ENCODE measurements at places on chromosomes 7 and 10.

DNA sequence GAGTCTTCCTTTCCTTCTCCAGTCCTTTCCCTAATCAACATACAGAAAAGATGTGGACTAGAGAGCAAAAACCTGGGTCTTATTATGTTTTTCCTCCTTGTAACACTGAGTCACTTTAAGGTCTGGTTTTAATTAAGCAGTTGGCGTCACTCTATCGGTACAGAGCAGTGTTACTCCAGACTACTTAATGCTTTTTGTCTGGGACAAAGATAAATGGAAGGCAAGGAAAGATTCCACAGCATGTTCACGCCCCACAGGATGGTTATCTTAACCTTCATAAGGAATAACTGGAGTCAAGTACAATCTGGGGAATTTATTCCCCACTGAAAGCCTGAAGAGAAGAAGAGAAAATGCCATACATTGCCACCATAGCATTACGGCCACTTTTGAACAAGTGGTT is 145.7 kb downstream of the ELAPOR2 start:
- no peaks in the 10 kb centered on the region for H3K4me1 ChIP-seq
- no peak overlapping the region for H3K4me3 ChIP-seq
- no peaks in the 10 kb centered on the region for H3K36me3 ChIP-seq
- no peak for DNase-seq

GRCh38 chr10:121481180-121481579 is 117.1 kb downstream of the FGFR2 start:
- no peaks in the 10 kb centered on the region for H3K36me3 ChIP-seq
- no peaks in the 10 kb centered on the region for H3K4me1 ChIP-seq
- H3K4me3 ChIP-seq = no peak overlapping the region
- H3K27ac ChIP-seq = no peak overlapping the region
- no peak for DNase-seq

GRCh38 chr10:13627459-13628310 is 40.9 kb downstream of the PRPF18 start:
- H3K27me3 ChIP-seq = no peaks in the 10 kb centered on the region
- no peak for DNase-seq
- no peak overlapping the region for H3K4me3 ChIP-seq
- no peaks in the 10 kb centered on the region for H3K4me1 ChIP-seq
- no peaks in the 10 kb centered on the region for H3K36me3 ChIP-seq

GRCh38 chr7:127751490-127752448 is 99.8 kb downstream of the SND1 start:
- H3K4me1 ChIP-seq = peaks cover 38% of the 10 kb centered on the region
- no peaks in the 10 kb centered on the region for H3K36me3 ChIP-seq
- no peak overlapping the region for H3K4me3 ChIP-seq
- peak; percentile 7 for DNase-seq

DNA sequence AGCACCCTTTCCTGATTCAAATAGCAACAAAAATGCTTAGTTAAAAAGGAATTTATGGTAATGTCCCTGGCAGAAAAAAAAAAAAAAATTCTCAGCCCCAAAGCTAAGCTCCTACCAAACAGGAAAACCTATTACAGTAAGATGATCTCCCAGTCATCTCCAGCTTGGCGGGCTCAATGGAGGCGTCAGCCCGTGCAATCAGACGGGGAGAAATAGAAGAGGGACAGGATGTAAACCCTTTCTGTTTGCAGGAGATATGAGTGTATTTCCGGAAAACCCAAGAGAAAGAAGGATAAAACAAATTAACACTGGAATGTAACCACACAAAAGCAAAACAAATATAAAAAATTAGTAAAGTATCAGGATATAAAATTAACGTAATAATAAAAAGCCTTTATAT is 242.8 kb downstream of the TCERG1L start:
- no peaks in the 10 kb centered on the region for H3K36me3 ChIP-seq
- DNase-seq = no peak
- no peaks in the 10 kb centered on the region for H3K4me1 ChIP-seq
- H3K27ac ChIP-seq = no peak overlapping the region

- peaks cover 44% of the 10 kb centered on the region for H3K4me1 ChIP-seq
- no peak for DNase-seq
- H3K27me3 ChIP-seq = no peaks in the 10 kb centered on the region
These were observed 76.8 kb downstream of the CTBP2 start for GRCh38 chr10:125083576-125083920.

DNA sequence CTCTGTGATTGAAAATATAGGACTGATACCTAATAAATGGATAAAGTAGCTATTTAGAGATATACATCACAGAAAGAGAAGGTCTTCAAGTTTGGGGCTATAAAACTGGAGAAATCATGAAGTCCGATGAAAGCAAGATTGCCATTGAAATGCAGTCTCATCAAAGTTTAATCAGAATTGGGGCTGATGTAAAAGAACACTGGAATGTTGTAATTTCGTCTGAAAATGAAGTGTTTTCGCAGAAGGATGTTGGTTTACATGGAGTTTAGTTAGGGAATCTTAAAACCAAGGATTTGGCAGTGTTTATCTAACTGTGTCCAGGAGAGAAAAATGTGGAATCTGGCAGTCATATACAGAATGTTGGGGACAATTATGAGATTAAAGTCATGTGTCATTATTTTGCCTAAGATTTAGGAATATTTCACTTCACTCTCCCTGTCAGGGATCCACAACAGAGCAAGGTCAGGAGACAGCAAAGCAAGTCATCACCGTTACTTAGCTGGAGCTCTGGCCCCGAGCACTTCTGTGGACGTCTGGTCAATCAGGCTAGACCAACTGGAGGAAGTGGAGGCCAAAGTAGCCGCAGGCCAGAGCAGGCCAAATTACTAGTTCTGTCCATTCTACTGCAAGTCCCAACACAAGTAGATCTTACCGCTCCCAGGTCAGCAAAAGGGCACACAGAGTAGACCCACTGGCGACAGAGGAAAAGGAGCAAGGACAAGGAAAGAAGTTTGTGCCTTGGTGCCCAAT is 37.0 kb downstream of the EPDR1 start:
- H3K4me3 ChIP-seq = no peak overlapping the region
- no peak for DNase-seq
- H3K27ac ChIP-seq = no peak overlapping the region
- H3K4me1 ChIP-seq = no peaks in the 10 kb centered on the region
- H3K36me3 ChIP-seq = no peaks in the 10 kb centered on the region

- no peak for DNase-seq
- H3K4me3 ChIP-seq = no peak overlapping the region
- H3K27me3 ChIP-seq = no peaks in the 10 kb centered on the region
- H3K36me3 ChIP-seq = no peaks in the 10 kb centered on the region
These were observed 21.2 kb upstream of the UCN3 start for GRCh38 chr10:5343561-5343960.

Data from tibial nerve (tissue), 4 donors.